ENCODE measurements at places on chromosomes 7 and 10. TPM values are rescaled to one million over a fixed set of nuclear protein-coding genes. Genes with fewer than 3 reads are reported as not detected.
A peak's percentile ranks its signal among the peaks of the same experiment; 100 is the strongest.

DNA sequence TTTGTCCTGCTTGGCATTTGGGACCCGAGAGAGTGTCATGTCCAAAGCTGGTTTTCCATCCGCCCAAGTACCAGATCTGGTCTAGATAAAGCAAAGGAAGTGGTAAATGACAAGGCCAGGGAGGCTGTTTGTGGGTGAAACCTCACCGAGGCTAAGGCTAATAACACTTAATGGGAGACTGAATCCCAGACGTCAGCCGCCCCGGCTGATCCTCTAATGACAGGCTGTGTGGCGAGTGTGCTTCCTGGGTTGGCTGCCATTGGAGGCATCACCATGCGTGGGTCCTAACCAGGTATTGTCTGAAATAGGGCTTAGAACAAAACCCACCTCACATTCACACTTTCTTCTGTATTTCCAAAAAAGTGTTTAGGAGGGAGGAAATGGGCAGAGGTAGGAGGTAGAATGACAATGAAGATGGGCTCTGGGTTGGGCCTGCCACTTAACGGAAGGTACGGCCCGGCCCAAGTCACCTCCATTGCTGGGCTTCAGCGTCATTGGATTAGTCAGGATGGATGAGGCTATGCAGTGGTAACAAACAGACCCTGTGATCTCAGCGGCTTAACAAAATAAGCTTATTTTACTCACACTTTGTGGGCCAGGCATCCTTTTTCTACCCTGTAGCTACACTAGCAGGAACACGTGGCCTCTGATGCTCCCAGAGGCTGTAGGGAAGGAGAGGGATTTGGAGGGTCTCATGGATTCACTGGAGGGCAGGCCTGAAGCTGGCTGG is 59.7 kb downstream of the PROSER2 start:
- no peaks in the 10 kb centered on the region for H3K36me3 ChIP-seq
- DNase-seq: no peak
- no peak overlapping the region for H3K4me3 ChIP-seq
- H3K27ac ChIP-seq: no peak overlapping the region
- H3K4me1 ChIP-seq: peaks cover 8% of the 10 kb centered on the region

GRCh38 chr10:80421707-80422536 is 13.6 kb downstream of the PRXL2A start:
- H3K36me3 ChIP-seq: no peaks in the 10 kb centered on the region
- no peaks in the 10 kb centered on the region for H3K27me3 ChIP-seq
- H3K4me1 ChIP-seq: peaks cover 4% of the 10 kb centered on the region
- no peak overlapping the region for H3K4me3 ChIP-seq
- H3K27ac ChIP-seq: no peak overlapping the region

DNA sequence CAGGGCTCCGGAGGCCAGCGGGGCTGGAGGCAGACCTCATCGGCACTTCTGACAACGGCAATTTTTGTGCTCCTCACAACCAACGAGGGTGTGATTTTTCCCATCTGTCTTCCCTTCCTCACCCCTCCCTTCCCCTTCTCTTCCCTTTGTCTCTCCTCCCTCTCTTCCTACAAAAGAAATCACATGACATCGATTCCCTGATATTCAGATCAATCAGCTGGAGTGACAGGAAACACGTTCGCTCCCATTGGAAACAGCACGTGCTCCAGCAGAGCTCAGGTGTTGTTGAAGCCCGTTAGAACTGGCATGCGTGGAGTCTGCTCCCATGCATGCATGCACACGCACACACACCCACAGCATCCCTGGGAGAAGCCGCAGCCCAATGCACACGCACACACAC is 222.4 kb downstream of the PTPRN2 start:
- DNase-seq: no peak
- H3K27ac ChIP-seq: no peak overlapping the region
- H3K4me1 ChIP-seq: no peaks in the 10 kb centered on the region
- H3K36me3 ChIP-seq: no peaks in the 10 kb centered on the region
- no peak overlapping the region for H3K4me3 ChIP-seq

DNA sequence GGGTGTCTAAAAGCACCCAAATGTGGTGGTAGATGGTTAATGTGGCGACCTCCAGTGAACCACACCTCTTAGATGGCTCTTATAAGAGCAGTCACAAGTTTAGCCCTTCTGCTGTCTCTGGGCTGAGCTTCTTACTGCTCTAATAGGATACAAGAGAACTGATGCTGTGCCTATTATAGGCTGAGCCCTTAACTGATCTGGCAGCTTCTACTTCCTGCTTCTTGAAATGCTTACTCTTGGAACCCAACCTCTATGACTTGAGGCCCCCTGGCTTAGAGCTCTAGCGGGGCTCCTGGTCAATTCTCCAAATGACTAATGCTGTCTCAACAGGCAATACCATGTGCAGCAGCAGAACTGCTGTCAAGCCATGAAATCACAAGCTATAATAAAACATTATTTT is 35.0 kb upstream of the LSM8 start:
- no peak for DNase-seq
- no peaks in the 10 kb centered on the region for H3K27me3 ChIP-seq
- no peaks in the 10 kb centered on the region for H3K4me1 ChIP-seq
- H3K27ac ChIP-seq: no peak overlapping the region
- no peaks in the 10 kb centered on the region for H3K36me3 ChIP-seq

DNA sequence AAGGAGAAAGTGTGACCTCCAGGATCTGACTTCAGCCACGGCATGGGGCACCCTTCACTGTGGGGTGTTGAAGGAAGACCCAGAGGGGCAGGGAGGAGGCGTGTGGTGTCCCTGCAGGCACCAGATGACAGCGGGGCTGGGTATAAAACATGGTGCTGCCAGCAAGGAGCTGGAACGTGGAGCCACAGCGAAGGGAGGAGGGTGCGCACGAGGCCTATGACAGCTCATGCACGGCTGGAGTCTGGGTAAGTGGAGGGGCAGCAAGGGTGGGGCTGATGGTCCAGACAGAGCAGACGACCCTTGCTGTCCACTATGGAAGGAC is 27.8 kb upstream of the FOXL3 start:
- H3K27ac ChIP-seq: no peak overlapping the region
- no peaks in the 10 kb centered on the region for H3K36me3 ChIP-seq
- no peak for DNase-seq
- no peak overlapping the region for H3K4me3 ChIP-seq

DNA sequence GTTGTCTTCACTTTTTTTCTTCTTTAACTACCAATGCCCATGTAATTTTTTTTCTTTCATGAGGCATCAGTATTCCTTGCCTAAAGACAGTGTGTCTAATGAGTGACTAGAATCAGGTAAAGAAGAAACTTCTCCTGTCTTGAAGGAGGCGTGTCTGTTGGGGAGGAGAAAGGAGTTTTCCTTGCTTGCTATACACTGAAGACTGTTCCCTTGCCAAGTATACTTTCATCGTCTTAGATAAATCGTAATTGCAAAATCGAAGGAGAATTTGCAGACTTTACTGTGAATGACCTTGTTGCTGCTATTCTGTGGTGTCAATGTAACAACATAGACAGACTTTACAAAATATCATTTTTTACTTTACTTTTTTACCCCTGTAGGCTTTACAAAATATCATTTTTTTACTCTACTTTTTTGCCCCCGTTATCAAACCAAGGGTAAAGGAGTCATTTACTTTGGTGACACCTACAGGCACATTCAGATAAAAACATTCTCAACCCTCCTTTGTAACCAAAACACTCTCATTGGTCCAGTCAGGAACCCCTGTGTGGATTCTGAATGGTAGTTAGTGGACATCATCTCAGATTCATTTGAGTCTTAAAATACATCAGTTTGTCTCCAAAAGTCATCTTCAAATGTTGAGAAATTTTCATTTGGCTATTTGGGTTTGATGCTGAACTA is 232.4 kb downstream of the AHR start:
- no peaks in the 10 kb centered on the region for H3K27me3 ChIP-seq
- H3K27ac ChIP-seq: no peak overlapping the region
- H3K4me1 ChIP-seq: no peaks in the 10 kb centered on the region
- no peak overlapping the region for H3K4me3 ChIP-seq
- H3K36me3 ChIP-seq: no peaks in the 10 kb centered on the region
- DNase-seq: no peak

DNA sequence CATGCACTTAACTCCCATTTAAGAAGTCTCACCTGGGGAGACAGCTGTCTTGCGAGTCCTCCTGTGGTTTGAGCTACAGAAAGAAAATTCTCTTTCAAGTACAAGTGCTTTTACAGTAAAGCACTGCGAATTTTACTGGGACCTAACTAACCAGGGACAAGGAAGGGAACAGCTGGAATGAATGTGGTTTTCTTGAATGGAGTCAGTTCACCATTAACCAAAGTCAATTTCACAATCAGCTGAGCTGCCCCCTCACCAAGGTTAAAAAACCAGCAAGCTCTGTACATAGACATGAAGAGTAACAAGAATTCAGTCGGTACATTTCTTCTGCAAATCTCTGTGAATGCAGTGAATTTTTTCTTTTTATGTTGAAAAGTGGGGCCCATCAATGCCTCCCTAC is 56.3 kb downstream of the GFRA1 start:
- no peak overlapping the region for H3K27ac ChIP-seq
- H3K4me1 ChIP-seq: no peaks in the 10 kb centered on the region
- H3K4me3 ChIP-seq: no peak overlapping the region
- no peaks in the 10 kb centered on the region for H3K36me3 ChIP-seq

DNA sequence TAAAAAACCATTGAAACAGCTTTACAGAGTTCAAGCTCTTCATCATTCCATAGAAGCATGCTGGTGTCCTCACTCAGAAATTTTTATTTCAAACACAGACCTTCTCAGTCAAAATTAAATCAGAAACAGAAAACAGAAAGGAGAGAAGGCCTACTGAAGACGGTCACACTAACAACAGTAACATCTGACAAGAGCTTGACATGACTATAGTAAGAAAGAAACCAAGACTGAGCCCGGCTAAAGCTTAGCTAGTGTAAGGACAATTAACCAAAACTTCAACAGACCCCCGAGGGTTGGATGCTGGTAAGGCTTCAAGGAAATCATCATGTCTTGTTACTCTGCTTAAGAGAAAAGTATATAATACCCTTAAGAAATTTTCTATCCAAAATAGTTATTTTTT is 38.6 kb downstream of the MTPN start:
- peaks cover 10% of the 10 kb centered on the region for H3K4me1 ChIP-seq
- no peak overlapping the region for H3K4me3 ChIP-seq

- H3K36me3 ChIP-seq: no peaks in the 10 kb centered on the region
- H3K27me3 ChIP-seq: peaks cover 5% of the 10 kb centered on the region
Observed at GRCh38 chr7:100493476-100494264, 9.9 kb downstream of the NYAP1 start.

- H3K36me3 ChIP-seq: no peaks in the 10 kb centered on the region
- DNase-seq: no peak
- no peak overlapping the region for H3K27ac ChIP-seq
- H3K27me3 ChIP-seq: peaks cover 21% of the 10 kb centered on the region
Observed at GRCh38 chr7:65269150-65269856, 104.4 kb upstream of the ZNF92 start.

DNA sequence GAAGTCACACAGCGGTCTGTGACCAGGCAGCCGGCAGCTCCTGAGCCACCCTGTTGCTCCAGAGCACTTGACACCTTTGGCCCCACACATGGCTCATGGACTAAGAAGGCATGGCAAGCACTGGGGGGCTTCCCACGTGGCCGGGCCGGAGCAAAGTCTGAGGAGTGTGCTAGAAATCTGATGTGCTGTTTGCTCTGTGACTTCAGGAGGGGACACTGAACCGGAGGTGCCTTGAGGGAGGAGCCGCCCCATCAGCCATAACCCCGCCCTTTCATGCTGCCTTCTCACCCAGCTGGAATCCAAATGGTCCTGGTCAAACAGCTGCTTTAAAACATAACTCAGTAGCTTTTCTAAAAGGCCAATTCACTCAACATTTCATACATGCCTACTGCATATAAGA is 33.5 kb downstream of the PROSER2 start:
- no peak for DNase-seq
- H3K27me3 ChIP-seq: no peaks in the 10 kb centered on the region
- no peaks in the 10 kb centered on the region for H3K36me3 ChIP-seq
- H3K4me1 ChIP-seq: peaks cover 7% of the 10 kb centered on the region
- H3K4me3 ChIP-seq: no peak overlapping the region

DNA sequence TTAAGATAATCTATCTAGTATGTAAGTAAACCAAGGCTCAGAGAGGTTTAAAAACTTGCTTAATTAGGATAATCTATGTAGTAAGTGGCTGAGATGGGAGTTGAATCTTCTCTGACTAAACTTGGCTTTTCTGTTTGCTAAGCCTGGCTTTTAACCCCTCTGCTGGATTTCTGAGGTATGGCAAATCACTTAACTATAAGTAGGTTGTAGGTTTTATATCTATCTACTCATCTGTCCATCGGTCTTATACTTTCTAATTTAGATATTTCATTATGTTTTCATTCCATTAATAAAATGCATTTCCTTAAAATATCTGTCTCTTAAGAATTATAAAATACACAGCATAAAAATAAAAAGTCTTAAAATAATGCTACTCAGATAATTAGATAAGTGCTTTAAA is 59.4 kb downstream of the ST7 start:
- H3K27me3 ChIP-seq: peaks cover 5% of the 10 kb centered on the region
- no peak overlapping the region for H3K27ac ChIP-seq
- no peak for DNase-seq
- H3K36me3 ChIP-seq: no peaks in the 10 kb centered on the region
- H3K4me1 ChIP-seq: peaks cover 13% of the 10 kb centered on the region

DNA sequence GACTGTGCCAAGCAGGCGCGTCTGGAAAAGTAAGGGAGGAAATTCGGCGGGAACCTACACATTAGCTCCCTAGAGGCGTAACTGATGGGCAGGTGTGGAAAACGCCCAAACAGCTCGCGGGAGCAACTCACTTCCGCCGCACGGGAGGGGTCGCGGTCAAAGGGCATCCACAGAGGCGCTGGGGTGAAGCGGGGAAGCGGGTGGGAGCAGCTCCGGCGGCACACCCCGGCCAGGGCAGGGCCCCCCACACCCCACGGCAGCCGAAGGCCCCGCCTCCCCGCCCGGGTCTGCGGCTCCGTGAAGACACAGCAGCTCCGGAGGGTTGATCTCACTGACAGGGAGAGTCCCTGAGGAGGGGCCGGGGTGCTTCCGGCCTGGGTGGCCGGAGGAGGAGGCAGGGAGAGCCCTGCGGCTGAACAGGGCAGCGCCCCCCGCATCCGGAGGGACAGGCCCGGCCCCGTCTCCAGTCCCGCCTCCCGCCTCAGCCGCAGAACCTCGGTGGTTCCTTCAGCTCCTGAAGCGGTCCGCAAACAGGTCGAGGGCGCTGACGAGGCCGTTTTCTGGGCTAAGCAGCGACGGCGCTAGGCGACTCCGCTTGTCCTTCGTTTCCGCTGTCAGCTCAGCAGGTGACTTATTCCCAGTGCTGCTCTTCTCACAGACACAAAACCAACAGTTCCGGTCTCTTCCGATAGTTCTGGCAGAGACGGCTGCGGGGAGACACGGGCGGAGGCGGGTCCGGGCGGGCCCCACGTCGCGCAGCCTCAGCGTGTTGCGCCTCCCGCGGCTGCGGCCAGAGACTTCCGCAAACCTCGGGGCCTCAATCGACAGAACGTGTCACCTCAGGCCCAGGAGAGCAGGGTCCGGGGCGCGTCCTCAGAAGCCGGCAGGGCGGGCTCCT is 276.1 kb downstream of the DNAJB6 start:
- H3K36me3 ChIP-seq: no peaks in the 10 kb centered on the region
- no peaks in the 10 kb centered on the region for H3K27me3 ChIP-seq
- H3K27ac ChIP-seq: peak overlapping the region; percentile 53

GRCh38 chr10:69696073-69696731 is 66.2 kb downstream of the FAM241B start:
- DNase-seq: no peak
- no peaks in the 10 kb centered on the region for H3K4me1 ChIP-seq
- peaks cover 4% of the 10 kb centered on the region for H3K27me3 ChIP-seq

Gene CCDC3
- total RNA-seq: 0.23 TPM

Gene CACNB2
- not detected for total RNA-seq

Gene TAS2R5
- 1.9 TPM for total RNA-seq

Gene DOCK1
- total RNA-seq: 0.07 TPM

Gene NUTM2D
- 5.2 TPM for total RNA-seq

Gene RBM20
- total RNA-seq: 0.35 TPM

Gene WEE2
- 0.23 TPM for total RNA-seq

Gene CALD1
- total RNA-seq: 0.14 TPM

Gene LIPM
- not detected for total RNA-seq

Gene PDSS1
- 3.5 TPM for total RNA-seq

Gene SVOPL
- not detected for total RNA-seq

Gene IL2RA
- total RNA-seq: 3.4 TPM

Data from natural killer cell (primary cell).